ENCODE measurements at places on chromosomes 16 and 17. TPM values are rescaled to one million over a fixed set of nuclear protein-coding genes. Genes with fewer than 3 reads are reported as not detected.
A peak's percentile ranks its signal among the peaks of the same experiment; 100 is the strongest.

The HSF5 gene
- total RNA-seq, result 0.06 TPM

DNA sequence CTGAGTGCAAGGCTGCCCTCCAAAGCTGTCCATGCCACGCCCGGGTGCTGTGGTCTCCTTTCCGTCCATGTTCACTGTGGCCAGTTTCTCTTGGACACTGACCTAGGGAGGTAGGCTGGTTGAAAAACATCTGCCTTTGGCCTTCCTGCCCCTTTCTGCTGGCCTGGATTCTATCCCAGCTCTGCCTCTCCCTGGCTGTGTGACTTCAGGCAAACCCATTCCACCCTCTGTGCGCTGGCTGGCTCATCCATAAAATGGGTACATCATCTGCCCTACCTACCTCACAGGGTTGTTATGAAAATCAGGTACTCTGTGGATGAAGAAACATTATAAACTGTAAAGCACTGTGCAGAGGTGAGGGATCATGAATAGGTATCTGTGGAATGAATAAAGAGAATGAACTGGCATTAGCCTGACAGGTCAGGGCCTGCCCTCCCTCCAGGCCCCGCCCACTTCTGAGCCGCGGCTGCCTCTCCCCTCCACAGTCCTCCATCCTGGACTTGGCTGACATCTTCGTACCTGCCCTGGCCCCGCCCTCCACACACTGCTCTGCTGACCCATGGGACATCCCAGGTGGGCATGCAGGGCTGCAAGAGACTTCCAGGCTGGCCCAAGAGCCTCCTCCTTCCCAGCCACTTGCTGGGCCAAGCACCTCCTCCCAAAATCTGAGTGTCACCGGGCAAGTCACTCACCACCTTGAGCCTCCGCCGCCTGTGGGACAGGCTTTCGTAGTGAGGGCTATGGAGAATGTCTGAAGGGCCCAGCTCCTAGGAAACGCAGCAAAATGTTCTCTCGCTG, 7.0 kb upstream of the SPATA20 start:
- DNase-seq, result no peak

DNA sequence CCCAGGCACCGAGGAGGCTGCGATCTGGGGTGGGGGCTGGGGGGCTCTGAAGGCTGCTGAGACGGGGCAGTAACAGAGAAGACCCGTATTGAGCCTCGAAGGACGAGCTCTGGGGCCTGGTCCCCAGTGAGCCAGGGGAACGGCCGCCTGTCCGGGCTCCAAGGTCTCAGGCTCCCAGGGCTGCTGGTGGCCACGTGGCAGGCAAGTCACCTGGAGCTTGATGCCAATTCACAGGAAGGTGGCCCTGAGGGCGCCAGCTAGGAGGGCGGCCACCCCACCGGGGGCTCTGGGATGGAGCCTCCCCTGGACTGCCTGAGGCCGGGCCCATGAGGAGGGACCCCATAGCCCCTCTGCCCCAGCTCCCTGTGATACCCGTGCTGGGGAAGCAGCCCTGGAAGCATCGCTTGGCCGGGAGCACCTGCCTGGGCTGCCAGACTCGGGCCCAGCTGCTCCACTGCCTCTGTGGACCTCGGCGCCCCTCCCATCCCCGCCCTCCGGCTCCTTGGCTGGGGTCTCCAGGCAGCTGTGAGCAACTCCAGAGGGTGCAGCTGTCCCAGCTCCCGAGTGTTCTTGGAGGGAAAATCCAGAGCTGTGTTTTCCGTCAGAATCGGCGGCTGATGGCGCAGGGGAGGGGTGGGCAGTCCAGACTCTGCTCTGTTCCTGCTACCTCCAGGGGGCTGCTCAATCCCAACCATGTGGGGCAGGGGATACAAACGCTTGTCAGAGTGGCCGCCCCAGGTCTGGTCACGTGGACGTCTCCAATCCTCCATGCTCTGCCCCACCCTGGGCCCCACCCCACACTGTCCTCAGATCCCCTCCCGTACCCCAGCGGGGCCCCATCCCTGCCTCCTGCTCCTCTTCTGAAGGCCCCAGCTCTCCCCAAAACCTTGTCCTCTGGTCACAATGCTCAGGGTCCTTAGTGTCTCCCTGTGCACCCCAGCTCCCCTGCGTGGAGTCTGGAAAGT, 67.2 kb upstream of the GNG13 start:
- DNase-seq, result no peak

DNA sequence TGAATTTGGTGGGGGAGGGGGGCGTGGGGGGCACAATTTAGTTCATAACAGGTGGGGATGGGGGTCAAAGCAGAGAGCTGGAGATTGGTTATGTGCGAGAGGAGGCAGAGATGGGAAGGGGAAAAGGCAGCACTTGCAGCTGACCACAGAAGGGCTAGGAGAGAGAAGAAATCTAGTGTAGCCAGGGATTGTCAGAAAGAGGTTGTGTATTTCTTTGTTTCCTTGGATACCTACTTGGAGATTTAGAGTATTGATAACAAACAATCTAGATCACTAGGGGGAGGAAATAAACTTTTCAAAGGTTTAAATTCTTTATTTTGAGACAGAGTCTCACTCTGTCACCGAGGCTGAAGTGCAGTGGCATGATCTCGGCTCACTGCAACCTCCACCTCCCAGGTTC, 47.1 kb upstream of the YPEL2 start:
- DNase-seq, result no peak

DNA sequence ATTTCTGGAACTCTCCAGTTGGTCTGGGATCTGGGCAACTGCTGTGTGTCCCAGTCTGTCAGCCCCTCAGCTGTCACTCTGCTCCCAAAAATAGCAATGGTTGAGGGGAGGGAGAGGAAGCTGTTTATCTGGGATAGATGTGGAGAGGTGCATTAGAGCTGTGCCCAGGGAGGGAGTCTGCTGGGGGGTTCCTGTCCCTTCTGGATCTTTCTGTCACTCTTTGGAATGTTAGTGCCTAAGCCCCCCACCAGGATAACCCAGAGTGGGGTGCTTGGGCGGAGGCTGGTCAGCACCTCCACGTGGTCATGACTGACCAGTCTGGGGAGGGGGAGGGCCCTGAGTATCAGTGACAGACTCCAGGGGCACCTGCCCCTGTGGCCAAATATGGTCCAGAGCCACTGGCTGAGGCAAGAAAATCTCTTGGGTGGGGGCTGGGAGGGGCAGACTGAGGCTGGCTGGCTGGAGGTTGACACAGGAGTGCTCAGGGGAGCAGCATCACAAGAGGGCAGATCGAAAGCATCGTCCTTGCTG, at the start of gene UNC45B:
UNC45B (plus strand) TSS at position 443 of the 531 bp plus-strand sequence. CDS start 447 bp downstream, outside the sequence.
- DNase-seq, result no peak

The P2RX1 gene
- total RNA-seq, result not detected

GRCh38 chr16:2092866-2093265, 42.8 kb downstream of the PKD1 start:
- DNase-seq, result no peak

The CEP295NL gene
- total RNA-seq, result 1.0 TPM

The CMTM2 gene
- not detected for total RNA-seq

DNA sequence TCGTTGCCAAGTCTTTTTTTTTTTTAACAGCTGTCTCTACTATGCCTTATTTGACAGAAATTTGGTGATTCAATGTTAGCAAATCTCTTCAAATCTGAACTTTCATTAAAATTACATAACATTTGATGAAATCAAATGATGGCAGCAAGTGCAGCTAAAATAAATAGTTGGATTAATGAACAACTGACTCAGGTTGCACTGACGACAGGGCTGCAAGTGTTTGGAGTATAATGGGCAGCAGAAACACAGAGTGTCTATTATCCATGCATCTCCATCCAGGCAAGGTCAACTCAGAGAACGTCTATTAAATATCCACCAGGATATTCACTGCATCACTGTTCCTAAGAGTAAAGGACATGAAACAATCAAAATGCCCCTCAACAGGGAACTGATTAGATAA, 109.8 kb downstream of the SLC39A11 start:
- DNase-seq, result no peak

- DNase-seq, result no peak
Measured at GRCh38 chr17:60335289-60335688, 56.6 kb downstream of the USP32 start.

DNA sequence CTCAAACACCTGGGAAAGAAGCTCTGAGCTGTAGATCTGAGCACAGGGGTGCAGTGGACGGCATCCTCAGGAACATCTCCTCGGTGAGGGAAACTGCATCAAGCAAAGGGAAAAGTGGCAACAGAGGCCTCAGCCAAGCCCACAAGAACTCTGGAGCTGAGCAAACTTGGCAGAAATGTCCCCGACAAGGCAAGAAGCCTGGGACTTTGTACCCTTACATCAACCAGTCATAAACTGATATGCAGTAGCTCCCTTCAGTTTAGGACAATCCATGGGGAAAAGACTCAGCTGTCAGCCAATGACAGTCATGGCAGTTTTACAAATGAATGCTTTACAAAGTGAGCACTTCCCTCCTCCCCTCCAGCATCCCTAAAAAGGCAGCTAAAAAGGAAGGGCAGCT, 210.0 kb upstream of the DYNLRB2 start:
- no peak for DNase-seq

The PRRT2 gene
- total RNA-seq, result not detected

DNA sequence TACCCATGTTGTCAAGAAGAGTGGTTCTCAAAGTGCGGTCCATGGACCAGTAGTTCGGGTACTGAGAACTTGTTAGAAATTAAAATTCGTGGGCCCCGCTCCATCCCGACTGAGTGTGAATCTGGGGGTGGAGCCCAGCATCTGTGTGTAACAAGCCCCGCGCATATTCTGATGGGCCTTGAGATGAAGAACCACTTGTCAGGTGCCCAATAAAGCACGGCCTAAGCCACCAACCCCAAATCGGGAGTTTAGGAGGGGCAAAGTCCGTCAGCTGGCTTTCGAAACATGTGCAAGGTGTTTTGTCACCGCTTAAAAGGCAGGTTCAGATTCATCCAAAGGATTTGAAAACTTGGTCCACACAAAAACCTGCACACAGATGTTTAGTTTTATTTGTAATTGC, 29.5 kb downstream of the PSMD12 start:
- no peak for DNase-seq

- DNase-seq, result no peak
Measured at GRCh38 chr17:68532826-68533225, 20.6 kb downstream of the PRKAR1A start.

DNA sequence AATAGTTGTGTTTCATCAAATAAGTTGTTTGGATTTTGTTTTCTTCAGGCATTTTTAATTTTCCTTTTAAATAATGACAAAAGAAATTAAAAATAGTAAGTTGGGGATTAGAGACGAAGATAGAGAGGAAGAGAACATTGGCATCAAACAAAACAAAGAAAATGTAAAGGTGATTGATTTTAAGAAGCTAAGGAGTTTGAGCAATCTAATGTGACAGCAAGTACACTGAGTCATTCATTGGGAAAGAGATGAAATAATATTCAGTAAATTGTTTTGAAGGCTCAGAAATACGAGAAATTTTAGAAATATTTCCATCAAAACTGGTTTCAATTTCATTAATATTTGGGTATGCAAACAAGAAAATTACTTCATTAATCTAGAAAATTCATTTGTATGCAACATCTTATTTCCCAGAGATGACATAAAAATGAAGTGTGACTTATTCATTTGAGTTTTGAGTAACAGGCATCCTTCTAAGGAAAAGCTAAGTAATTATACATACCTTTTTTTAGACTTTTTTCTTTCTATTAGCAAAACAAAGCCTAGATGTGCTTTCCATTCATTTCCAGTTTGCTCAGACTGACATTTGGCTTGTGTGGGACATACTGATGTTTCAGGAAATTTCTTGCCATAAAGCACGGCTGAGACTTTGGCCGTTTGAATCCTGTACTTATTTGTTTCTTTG, 66.7 kb downstream of the COX10 start:
- no peak for DNase-seq

DNA sequence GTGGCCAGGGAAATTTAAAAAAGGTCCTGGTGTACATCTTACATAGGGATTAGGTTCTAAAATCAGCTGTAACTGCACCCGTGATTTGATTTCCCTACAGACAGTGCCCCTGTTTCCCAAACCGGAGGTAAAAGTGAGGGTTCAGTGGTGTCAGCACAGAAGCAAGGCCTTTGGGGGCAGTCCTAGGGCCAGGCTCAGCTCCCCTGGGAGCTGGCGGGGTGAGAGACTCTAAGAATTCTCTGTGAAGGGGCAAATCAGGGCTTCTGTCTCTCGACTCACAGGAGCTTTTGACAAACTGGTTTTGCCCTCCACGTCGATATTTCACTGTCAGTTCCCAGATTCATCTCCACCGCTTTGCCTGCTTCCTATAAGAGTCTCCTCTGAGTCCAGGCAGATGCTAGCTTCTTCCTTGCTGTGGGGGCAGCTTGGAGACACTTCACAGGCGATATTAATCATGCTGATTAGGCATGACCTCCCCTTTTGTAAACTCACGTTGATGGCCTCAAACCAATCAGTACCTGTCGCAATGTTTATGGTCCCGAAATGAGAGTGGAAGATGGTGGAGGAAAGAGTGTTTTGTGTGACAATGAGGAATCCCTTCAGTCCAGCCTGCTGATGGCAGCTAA, 234.2 kb upstream of the TOX3 start:
- no peak for DNase-seq

The PYCARD gene
- 23.3 TPM for total RNA-seq

DNA sequence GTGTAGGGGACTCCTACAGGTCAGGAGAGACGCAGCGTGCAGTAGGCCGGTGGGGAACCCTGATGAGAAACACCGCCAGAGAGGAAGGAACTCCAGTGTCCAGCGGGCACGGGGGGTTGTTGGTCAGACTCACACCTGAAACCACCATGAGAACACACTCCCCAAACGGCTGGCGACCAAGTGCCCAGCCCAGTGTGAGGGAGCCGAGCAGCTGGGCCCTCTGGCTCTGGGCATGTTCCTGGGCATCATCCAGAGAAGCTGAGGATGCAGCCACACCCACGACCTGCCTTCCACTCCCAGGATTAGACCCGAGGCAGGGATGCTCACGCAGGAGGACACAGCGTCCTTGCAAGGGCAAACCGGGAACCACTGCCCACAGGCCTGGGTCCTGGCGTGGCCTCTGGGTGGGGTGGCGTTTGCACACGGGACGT, 108.3 kb upstream of the ZNF750 start:
- no peak for DNase-seq

- DNase-seq, result peak; percentile 54
Measured at GRCh38 chr17:13031718-13032350, 14.0 kb upstream of the ELAC2 start.

- no peak for DNase-seq
Measured at GRCh38 chr16:21179126-21179982, 20.9 kb downstream of the LDAF1 start.

The CX3CL1 gene
- 1.3 TPM for total RNA-seq

The C1QTNF8 gene
- total RNA-seq, result not detected
